ENCODE measurements at places on chromosomes 7 and 10.
A peak's percentile ranks its signal among the peaks of the same experiment; 100 is the strongest.

GRCh38 chr7:117308891-117309290, 14.0 kb downstream of the WNT2 start:
- no peak for DNase-seq

- DNase-seq = no peak
Measured at GRCh38 chr7:77226357-77226839, 26.8 kb upstream of the FGL2 start.

DNA sequence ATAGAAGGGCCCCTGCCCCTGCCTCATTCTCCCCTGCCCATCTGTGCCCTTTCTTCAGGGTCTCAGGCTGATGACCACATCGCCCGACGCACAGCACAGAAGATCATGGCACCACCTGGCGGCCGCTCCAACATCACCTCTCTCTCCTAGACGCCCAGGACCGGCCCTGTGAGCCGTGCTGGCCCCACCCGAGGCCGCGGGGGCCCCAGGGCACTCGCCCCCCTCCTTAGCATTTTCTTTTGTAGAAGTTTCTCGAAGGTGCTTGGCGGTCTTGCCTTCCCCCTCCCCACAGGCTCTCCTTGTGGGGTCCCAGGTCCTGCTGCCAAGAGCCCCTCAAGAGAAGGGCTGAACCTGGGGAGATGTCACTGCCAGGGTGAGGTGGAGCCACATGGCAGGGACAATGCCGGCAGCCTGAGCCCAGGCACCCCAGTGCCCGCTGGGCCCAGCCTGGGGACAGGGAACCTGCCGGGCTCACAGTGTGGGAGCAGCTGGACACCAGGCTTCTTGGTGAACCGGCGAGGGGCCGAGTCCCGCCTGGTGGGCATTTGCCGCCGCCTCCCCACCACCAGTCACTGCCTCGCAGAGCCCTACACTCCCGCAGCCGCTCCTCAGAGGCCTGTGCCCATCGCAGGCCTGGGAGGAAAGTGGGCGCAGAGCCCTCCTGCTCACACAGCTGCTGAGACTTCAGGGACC, 18.2 kb downstream of the DPYSL4 start:
- DNase-seq = no peak

- no peak for DNase-seq
Measured at GRCh38 chr10:20993389-20993788, 96.3 kb upstream of the NEBL start.

DNA sequence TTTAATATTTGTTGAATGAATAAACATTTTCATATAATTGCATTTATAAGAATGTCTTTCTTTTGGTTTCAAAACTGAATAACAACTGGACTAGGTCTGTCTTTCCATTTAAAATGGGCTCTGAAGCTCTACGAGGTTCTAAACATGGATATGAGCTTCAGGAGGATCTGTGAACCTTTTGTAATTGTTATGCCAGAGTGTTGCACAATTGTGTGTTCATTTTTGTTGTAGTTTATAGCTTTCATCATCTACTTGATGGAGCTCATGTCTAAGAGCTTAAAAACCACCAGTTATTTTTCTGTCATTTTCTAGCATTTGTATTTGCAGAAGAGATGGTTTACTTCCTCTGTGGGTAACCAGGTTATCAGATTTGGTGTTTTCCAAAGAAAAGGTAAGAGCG, 265.7 kb upstream of the NPY start:
- no peak for DNase-seq

GRCh38 chr10:27252267-27253000, 11.8 kb upstream of the ACBD5 start:
- DNase-seq = peak; percentile 78

GRCh38 chr7:339062-339342, 49.0 kb downstream of the FOXL3 start:
- DNase-seq = no peak

DNA sequence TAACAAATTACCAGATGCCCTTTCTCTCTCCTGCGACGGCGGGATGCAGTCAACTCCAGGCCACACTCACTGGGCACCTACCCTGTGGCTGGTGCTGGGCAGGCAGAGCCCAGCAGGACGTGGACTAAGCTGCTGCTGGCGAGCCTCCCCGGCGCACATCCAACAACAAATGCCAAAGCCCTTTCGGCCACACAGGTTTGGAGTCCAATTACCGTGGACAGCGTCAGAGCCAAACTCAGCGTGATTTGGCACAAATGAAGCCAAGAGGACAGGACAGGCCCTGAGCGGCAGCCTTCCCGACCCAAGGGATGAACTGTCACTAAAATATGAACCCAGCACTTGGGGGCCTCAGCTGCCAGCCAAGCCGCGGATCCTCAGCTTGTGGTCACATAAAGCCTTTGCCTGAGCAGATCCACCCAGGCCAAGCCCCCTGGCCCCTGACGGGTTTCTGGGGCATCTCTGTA, 28.4 kb downstream of the DAGLB start:
- no peak for DNase-seq

GRCh38 chr10:119412244-119413092, 130.1 kb downstream of the RGS10 start:
- no peak for DNase-seq

GRCh38 chr7:1053002-1053411, 8.7 kb downstream of the GPR146 start:
- no peak for DNase-seq

- DNase-seq = no peak
Measured at GRCh38 chr10:63209705-63210104, 76.6 kb downstream of the NRBF2 start.

DNA sequence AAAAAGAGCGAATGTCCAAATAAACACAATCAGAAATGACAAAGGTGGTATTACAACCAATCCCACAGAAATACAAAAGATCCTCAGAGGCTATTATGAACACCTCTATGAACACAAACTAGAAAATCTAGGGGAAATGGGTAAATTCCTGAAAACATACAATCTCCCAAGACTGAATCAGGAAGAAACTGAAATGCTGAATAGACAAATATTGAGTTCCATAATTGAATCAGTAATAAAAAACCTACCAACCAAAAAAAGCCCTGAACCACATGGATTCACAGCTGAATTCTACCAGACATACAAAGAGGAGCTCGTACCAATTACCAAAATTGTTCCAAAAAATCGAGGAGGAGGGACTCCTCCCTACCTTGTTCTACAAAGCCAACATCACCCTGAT, 56.1 kb upstream of the ZNF800 start:
- DNase-seq = no peak

GRCh38 chr10:3764626-3765112, 20.3 kb downstream of the KLF6 start:
- DNase-seq = no peak

- DNase-seq = no peak
Measured at GRCh38 chr7:100679927-100680575, 6.5 kb downstream of the GNB2 start.

GRCh38 chr10:95819620-95820329, 63.8 kb downstream of the ENTPD1 start:
- DNase-seq = no peak

GRCh38 chr10:29865700-29866355, 193.6 kb downstream of the JCAD start:
- no peak for DNase-seq

- DNase-seq = no peak
Measured at GRCh38 chr7:79272066-79272669, 181.3 kb downstream of the MAGI2 start.

DNA sequence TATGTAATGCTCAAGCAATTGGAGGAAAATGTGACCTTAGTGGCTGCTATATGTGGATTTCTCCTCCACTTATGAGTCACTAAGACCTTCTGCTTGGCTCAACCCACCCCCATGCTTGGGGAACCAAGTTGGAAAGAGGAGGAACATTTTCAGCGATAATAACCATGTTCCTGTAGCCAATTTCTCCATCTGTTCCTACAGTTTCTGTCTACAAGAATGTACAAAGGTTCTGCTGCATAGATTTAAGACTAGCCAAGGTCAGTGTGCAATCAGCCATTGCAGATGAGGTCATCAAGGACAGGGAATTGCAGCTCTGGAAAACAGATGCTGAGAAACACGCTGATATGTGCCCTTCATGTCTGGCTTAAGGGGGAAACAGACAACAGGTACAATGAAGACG, 5.6 kb upstream of the NRCAM start:
- no peak for DNase-seq

GRCh38 chr7:111083413-111083812, 7.5 kb upstream of the LRRN3 start:
- peak; percentile 29 for DNase-seq

DNA sequence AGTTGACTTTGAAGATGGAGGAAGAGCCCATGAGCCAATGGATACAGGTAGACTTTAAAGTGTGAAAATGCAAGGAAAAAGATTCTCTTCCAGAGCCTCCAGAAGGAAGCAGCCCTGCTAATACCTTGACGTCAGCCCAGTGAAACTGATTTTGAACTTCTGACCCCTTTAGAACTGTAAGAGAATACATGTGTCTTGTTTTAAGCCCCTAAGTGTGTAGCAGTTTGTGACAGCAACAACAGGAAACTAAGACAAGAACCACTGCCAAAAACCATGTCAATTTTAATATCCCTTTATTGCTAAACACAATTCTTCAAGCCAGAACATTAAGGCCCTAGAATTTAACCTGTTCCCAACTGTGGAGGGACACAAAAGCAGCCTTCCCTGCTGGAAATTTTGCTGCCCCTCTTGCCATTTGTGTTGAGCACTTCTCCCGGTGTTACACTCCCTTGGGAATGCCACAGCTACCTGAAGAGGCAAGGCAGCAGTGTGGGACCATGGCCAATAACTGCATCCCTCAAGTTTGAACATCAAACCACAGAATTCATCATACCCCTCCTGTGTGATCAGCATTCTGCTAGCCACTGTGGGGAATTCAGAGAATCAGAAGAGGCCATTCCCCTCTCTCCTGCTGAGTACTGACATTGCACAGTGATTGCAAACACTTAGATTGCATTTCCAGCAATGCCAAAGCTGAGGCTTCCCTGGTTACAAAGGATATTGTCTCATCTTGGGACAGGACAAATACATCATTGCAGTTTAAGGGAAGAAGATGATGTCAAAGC, 12.3 kb upstream of the CCDC172 start:
- no peak for DNase-seq

- DNase-seq = peak; percentile 91
Measured at GRCh38 chr7:129952653-129953560, at the start of gene UBE2H. UBE2H (minus strand) TSS chr7:129952960; CDS start chr7:129952555, 405 bp downstream.

GRCh38 chr10:104345515-104345914, 7.2 kb upstream of the ITPRIP start:
- DNase-seq = no peak

GRCh38 chr7:51187941-51188340, 128.7 kb downstream of the COBL start:
- DNase-seq = no peak

- no peak for DNase-seq
Measured at GRCh38 chr7:140485500-140486265, 6.4 kb upstream of the MKRN1 start.

GRCh38 chr7:92489634-92490033, 11.9 kb upstream of the ERVW-1 start:
- DNase-seq = no peak

DNA sequence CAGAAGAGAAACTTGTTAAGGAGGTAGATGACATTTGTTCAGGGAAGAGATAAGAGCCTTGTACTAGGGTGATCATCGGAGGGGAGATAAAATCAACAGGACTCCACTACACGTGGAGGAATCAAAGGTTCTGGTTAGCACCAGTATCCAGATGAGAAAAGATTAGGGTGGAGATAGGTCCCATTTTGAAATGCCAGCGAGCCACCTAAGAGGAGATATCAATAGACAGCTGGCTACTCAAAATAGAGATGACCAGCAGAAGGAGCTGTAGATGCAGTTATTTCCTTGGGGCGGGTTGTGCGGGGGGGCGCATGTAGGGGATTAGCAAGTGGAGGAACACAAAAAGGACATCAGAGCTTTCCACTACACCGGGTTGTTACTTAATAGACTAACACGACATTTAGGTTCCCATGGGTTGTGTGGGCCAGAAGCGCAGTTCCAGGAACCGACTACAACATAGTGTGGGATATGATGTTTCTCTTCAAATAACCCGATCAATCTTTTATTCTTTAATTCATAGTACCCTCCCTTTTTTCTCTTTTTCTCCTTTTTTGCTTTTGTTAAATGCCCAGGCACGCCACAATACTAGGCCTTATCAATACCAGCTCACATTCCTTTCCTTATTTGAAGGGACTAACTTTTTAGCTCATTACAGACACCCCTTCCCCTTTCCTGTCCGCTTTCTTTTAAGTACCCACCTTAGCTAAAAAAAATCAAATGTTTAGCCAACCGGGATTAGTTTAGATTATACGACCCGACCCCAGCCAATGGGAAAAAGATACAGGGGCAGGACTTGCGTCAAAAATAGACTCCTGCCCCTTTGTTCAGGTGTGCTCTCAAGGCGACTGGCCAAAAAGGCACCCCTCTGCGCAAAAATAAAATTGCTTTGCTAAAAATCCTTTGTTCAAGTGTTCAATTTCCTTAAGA, 2.0 kb upstream of the KIF11 start:
- DNase-seq = no peak

DNA sequence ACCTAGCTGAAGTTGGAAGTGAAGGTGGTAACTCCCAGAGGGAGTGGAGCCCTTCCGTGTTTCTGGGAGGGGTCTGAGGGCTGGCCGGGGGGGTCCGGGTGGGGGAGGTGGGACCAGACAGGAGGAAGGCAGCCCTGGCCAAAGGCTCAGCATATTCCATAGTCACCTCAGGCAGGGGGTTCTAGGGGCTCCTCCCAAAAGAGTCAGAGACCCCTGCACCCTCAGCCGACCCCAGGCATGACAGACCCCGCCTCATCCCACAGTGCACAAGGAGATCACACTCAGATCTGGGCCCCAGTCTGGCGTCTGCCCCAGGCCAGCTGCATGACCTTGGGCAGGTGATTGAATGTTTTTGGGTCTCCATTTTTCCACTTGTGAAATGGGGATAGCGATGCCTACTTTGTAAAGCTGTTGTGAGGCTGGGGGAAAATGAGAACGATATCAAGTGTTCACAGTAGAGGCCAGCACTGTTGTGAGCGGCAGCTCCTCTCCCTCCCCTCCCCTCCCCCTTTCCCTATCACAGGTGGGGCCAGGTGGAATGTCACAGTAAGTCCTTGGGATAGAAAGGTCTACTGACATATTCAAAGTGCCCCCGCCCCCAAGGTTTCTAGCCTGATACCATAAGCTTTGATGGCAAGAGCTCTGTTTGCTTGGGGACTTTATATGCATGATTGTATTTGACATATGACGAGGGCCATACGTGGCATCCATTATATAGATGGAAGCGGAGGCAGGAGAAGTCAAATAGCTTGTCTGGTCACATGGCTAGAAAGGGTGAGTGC, 33.3 kb downstream of the DNAJB12 start:
- no peak for DNase-seq

- DNase-seq = no peak
Measured at GRCh38 chr7:140085447-140085846, 22.7 kb upstream of the PARP12 start.

- DNase-seq = peak; percentile 48
Measured at GRCh38 chr10:100743626-100744135, 1.7 kb upstream of the PAX2 start.

- no peak for DNase-seq
Measured at GRCh38 chr7:98555403-98555802, 61.7 kb upstream of the NPTX2 start.

- no peak for DNase-seq
Measured at GRCh38 chr7:28151965-28152364, 28.6 kb downstream of the JAZF1 start.

GRCh38 chr7:21261627-21262594, 166.0 kb upstream of the SP4 start:
- peak; percentile 17 for DNase-seq

All from GM18507 (cell line).